ENCODE measurements at places on chromosomes 13 and 19.

- H3K27me3 ChIP-seq = no peaks in the 10 kb centered on the region
- no peaks in the 10 kb centered on the region for H3K4me1 ChIP-seq
- H3K36me3 ChIP-seq = no peaks in the 10 kb centered on the region
- H3K27ac ChIP-seq = no peak within 1 kb of the TSS
These were observed at the start of gene PGLYRP2 for GRCh38 chr19:15479391-15480345. TSS of gene PGLYRP2 (minus strand) at chr19:15479501. CDS start at chr19:15479371, 130 bp downstream.

- no peaks in the 10 kb centered on the region for H3K27me3 ChIP-seq
- no peak overlapping the region for H3K27ac ChIP-seq
- H3K4me3 ChIP-seq = no peak overlapping the region
These were observed 271.2 kb downstream of the FGF9 start for GRCh38 chr13:21942061-21942460.

DNA sequence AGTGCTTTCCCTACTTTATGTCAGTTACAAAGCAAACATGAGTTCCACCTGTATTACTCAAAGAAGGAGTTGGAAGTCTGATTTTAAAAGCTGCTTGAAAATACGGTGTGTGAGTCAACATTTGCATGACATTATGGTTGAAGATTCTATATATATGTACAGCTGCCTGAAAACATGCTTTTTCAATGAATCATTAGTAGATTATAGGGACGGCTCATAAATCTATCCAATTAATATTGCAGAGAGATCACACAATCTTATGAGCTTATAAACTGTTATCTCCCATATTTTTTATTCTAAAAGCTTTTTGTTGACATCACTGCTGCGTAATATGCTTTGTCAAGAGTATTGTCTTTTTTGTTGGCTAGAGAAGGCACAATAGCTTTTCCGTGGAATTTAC lies 873.8 kb downstream of the SLITRK6 start:
- H3K36me3 ChIP-seq = no peaks in the 10 kb centered on the region
- no peaks in the 10 kb centered on the region for H3K4me1 ChIP-seq

DNA sequence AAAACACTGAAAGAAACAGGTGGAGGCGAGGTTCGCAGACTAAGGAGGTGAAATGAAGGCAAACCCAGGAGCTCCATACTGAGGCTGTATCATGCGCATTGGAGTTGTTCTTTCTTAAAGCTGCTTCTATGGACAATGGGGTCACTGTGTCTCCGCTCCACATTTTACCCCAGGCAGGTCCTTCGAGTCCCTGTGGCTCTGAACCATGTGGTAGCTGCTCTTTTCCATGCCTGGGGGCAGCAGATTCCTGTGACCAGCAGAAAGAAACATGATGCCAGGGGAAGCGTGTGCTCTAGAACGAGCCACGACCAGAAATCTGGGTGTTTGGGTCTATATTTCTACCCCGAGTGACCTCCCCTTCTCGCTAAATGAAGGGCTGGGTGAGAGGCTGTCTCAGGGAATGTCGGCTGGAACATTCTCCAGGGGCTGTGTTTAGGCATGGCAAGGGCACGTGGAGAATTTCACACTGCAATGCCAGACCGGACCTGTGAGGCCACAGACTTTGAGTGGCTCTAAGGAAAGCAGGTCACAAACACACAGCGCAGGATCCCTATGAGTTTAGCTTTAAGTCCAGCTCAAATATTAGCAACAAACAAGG lies 95.7 kb upstream of the IRS2 start:
- H3K36me3 ChIP-seq = no peaks in the 10 kb centered on the region
- no peaks in the 10 kb centered on the region for H3K27me3 ChIP-seq
- DNase-seq = no peak
- H3K4me1 ChIP-seq = no peaks in the 10 kb centered on the region
- no peak overlapping the region for H3K27ac ChIP-seq
- H3K4me3 ChIP-seq = no peak overlapping the region

DNA sequence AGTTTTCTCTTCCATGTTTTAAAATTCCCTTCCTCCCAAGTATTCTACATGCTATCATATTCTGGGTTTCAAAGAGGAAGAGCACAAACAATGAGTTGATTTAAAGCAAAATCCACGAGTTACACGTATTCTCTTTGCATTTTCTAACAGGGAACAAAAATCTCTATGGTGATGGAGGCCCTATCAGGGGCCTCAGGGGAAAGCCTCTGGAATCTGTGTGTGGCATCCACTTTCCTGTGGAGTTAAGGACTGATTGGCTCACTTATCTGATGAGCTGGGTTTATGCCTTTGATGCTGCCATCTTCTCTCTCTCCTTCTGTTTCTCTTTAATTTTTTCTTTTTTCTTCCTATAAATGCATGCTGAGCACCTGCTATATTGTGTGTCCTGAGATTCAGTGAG lies 14.8 kb downstream of the OLFM4 start:
- H3K27ac ChIP-seq = no peak overlapping the region
- no peaks in the 10 kb centered on the region for H3K27me3 ChIP-seq
- no peak overlapping the region for H3K4me3 ChIP-seq
- no peak for DNase-seq
- H3K4me1 ChIP-seq = no peaks in the 10 kb centered on the region

- DNase-seq = no peak
- H3K36me3 ChIP-seq = no peaks in the 10 kb centered on the region
- H3K27ac ChIP-seq = no peak overlapping the region
- no peaks in the 10 kb centered on the region for H3K27me3 ChIP-seq
- no peak overlapping the region for H3K4me3 ChIP-seq
- H3K4me1 ChIP-seq = no peaks in the 10 kb centered on the region
These were observed 148.5 kb downstream of the ZNF486 start for GRCh38 chr19:20315543-20315942.

DNA sequence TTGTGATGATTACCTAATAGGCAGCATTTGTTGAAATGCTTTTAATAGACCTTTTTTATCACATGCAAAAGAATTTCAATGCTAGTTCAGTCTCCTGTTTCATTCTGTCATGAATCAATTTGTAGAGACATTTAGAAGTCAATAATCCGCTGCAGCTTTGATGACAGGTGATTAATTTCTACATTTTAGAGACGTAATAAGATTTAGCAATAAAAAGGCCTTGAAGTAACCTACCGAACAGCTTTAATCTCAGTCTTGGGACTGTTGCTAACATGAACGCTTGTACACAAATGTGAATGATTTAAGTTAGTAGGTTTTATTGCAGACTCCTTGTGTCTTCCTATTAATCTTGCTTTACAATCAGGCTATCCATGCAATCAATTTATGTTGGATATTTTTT lies 186.5 kb downstream of the MZT1 start:
- H3K4me3 ChIP-seq = no peak overlapping the region
- H3K4me1 ChIP-seq = no peaks in the 10 kb centered on the region
- no peak overlapping the region for H3K27ac ChIP-seq
- DNase-seq = no peak
- no peaks in the 10 kb centered on the region for H3K27me3 ChIP-seq
- H3K36me3 ChIP-seq = no peaks in the 10 kb centered on the region

DNA sequence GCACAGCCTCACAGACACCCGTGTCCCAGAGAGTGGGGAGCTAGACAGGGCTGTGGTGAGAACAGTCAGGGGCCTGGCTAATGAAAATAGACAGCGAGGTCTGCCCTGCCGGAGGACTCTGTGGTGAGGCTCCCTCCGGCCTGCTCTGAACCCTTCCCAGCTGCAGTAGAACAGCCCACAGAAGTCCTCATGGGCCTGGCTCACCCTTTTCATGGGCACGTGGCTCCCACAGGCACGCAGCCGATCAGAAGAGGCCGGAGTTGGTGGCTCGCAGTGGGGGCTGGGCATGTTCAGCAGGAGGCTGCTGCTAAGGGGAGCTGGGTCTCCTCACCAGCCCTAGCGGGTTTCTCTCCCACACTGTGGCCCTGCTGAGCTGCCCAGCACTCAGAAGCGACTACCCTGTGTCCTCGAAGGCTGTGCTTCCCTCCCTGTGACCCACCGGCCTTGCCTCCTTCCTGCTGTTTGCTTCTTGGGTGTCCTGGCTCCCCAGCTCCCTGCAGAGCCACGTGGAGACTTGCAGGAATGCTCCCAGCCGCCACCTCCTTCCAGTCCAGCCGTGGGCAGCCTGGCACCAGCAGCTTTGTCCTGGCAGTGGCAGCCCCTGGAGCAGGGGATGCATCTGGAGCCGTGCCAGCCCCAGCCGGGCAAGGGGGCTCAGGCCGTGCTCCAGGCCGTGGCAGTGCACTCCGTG lies 138.7 kb downstream of the KDM4B start:
- peaks cover 8% of the 10 kb centered on the region for H3K36me3 ChIP-seq
- H3K27ac ChIP-seq = no peak overlapping the region
- H3K27me3 ChIP-seq = no peaks in the 10 kb centered on the region
- peaks cover 31% of the 10 kb centered on the region for H3K4me1 ChIP-seq

- no peaks in the 10 kb centered on the region for H3K4me1 ChIP-seq
- H3K27me3 ChIP-seq = no peaks in the 10 kb centered on the region
- no peaks in the 10 kb centered on the region for H3K36me3 ChIP-seq
- no peak overlapping the region for H3K27ac ChIP-seq
- DNase-seq = no peak
These were observed 89.5 kb downstream of the MAP4K1 start for GRCh38 chr19:38528213-38528755.

- no peak overlapping the region for H3K27ac ChIP-seq
- H3K27me3 ChIP-seq = peaks cover 2% of the 10 kb centered on the region
- DNase-seq = peak; percentile 80
- H3K4me1 ChIP-seq = no peaks in the 10 kb centered on the region
- H3K4me3 ChIP-seq = no peak overlapping the region
These were observed 3.7 kb downstream of the KASH5 start for GRCh38 chr19:49391581-49392399.

- no peaks in the 10 kb centered on the region for H3K4me1 ChIP-seq
- no peaks in the 10 kb centered on the region for H3K27me3 ChIP-seq
These were observed 35.4 kb downstream of the DOCK9 start for GRCh38 chr13:98942485-98942884.

DNA sequence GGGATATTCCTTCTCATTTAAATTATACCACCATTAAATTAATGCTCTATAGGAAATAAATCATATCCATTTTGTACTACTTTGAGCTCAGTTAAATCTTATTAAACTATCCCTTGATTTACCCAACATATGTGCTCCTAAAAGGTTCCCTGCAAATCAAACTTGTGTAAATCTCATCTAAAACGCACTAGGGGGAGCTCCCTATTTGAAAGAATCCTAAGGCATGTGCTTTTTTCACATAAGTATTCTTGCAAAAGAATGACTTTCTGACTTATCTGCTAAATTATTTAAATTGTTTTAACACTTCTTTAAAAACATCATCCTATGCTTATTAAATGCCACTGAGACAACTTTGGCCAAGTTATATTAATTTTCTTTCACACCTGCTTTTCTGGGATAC lies 7.9 kb downstream of the INTS6 start:
- H3K27me3 ChIP-seq = no peaks in the 10 kb centered on the region
- no peak for DNase-seq
- H3K4me3 ChIP-seq = no peak overlapping the region
- no peak overlapping the region for H3K27ac ChIP-seq
- H3K36me3 ChIP-seq = peaks cover 13% of the 10 kb centered on the region

DNA sequence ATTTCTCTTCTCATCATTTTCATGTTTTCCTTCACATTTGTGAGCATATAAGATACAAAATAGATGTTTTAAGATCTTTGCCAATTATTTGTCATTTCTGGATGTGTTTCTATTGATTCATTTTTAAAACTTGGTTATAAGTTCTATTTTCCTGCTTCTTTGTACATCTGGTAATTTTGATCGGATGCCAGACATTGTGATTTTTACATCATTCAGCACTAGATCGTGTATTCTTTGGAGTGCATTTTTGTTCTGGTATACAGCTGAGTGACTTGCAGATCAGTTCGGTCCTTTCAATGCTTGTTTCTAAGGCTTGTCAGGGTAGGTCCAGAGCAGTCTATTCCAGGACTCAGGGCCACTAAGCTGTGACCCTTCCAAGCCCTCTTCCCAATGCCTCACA lies 198.2 kb downstream of the KLF12 start:
- no peaks in the 10 kb centered on the region for H3K27me3 ChIP-seq
- DNase-seq = no peak
- H3K36me3 ChIP-seq = no peaks in the 10 kb centered on the region
- no peak overlapping the region for H3K4me3 ChIP-seq

DNA sequence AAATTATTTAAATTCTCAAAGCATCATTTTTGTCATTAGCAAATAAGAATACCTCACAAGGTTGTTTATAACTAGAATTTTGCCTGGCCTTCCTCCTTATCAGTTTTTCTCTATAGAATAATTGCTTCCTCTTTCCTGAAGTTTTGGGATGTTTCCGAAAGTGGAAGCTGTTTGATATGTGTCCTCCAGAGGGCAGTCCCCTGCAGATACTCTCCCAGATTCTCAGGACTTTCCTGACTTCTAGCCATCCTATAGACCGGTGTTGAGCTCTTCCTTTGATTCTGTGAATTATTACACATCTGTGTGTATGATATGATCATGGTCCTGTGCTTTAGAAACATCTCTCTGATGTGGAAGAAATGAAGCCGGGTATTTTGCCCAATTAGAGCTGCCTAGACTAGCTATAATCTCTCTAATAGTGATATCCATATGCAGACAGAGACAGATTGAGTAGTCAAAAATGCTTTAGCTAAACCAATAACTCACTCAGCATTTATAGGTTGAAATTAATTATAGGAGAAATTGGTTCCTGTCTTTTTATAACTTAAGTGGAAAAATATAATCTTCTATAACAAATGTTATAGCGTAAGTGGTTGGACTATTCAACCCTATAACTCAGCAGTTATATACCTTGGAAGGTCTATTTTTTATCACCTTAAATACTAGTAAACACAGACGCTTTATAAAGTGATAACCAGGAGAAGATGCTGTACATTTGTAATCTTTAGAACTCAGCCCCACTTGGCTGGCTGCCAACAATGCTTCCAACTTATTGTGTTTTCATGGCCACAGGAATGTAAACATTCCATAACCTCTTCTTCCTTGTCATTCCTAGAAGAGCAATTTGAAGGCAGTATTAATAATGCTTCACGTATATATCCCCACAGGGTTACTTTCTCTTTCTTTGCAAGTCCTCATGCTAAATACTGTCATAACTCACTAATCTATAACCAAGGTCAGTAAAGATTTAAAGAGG lies 201.0 kb upstream of the RXFP2 start:
- no peaks in the 10 kb centered on the region for H3K27me3 ChIP-seq
- no peak for DNase-seq
- no peak overlapping the region for H3K27ac ChIP-seq
- H3K4me1 ChIP-seq = no peaks in the 10 kb centered on the region
- no peaks in the 10 kb centered on the region for H3K36me3 ChIP-seq

GRCh38 chr13:110799246-110800236 lies 86.0 kb downstream of the ING1 start:
- no peaks in the 10 kb centered on the region for H3K27me3 ChIP-seq
- no peaks in the 10 kb centered on the region for H3K36me3 ChIP-seq
- H3K27ac ChIP-seq = no peak overlapping the region
- no peak overlapping the region for H3K4me3 ChIP-seq
- peak; percentile 39 for DNase-seq
- no peaks in the 10 kb centered on the region for H3K4me1 ChIP-seq
